ENCODE measurements at places on chromosomes 12 and 14.

GRCh38 chr14:72471346-72471745, 422.6 kb downstream of the DPF3 start:
- DNase-seq = no peak

- DNase-seq = no peak
Observed at GRCh38 chr14:61618448-61618847, 76.9 kb upstream of the HIF1A start.

- DNase-seq = no peak
Observed at GRCh38 chr12:25151476-25151875, 43.5 kb downstream of the DNAI7 start.

- DNase-seq = no peak
Observed at GRCh38 chr12:112017041-112017440, 3.8 kb downstream of the ERP29 start.

- no peak for DNase-seq
Observed at GRCh38 chr12:2691345-2692071, 103.3 kb upstream of the FKBP4 start.

GRCh38 chr12:113413488-113413939, 8.7 kb upstream of the SDSL start:
- peak; percentile 29 for DNase-seq

DNA sequence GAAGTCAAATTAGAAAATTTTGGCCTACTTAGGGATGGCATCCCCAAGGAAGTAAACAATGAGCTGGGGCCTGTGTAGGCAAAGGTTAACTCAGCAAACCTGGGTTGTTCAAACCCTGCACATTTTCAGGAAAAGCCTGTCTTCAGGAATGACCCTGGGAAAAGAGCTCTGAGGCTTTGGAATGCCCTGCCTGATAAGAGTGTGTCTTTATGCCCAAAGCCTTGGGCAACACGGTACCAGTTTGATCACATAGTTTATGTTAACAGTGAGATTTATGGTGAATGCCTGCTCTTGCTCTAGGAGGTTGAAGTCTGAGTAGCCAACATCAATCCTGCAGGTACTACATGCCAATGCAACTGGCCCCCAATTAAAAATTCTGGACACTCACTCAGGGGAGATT, 28.2 kb upstream of the STAB2 start:
- no peak for DNase-seq

DNA sequence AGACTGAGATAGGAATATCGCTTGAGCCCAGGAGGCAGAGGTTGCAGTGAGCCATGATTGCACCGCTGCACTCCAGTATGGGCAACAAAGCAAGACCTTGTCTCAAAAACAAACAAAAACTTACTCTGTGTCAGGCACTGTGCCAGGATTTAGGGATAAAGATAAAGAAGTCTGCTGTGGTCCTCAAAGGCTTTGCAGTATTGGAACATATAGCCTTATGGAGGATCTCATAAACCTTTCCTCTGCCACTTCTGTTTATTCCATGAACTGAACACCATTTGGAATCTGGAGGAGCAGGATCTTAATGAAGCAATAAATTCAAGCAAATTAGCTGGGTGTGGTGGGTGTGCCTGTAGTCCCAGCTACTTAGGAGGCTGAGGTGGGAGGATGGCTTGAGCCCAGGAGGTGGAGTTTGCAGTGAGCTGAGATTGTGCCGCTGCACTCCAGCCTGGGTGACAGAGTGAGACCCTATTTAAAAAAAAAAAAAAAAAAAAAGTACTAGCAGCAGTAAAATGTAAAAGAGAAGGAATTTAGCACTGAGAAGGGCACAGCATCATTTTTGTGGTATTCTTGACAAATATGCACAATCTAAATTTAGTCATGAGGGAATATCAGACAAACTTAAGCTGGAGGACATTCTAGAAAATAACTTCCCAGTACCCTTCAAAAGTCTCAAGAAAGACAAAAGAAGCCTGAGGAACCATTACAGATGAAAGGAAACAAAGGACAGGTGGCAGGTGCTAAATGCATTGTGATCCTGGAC, 27.1 kb downstream of the BMAL2 start:
- DNase-seq = no peak

- DNase-seq = no peak
Observed at GRCh38 chr12:88175544-88175943, 33.4 kb downstream of the TMTC3 start.

- no peak for DNase-seq
Observed at GRCh38 chr14:93946541-93947090, 19.5 kb downstream of the FAM181A start.

DNA sequence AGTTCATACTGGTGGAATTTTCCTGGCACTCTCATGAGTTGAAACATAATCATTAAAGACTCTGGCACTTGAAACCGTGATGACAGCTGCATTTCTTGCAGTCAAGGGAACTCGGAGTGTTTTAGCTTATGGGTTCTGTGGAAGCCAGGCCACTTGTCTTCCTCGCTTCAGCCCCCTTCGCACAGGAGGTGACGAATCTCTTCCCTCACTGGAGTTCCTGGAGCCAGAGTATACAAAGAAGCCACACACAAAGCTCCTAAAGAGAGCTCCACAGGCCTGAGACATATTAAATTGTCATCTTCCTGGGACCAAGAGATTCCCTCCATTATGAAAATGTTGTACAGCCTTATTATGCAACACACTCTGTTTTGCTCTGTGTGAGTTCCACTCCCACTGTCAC, 964.1 kb downstream of the TMEM121 start:
- no peak for DNase-seq

DNA sequence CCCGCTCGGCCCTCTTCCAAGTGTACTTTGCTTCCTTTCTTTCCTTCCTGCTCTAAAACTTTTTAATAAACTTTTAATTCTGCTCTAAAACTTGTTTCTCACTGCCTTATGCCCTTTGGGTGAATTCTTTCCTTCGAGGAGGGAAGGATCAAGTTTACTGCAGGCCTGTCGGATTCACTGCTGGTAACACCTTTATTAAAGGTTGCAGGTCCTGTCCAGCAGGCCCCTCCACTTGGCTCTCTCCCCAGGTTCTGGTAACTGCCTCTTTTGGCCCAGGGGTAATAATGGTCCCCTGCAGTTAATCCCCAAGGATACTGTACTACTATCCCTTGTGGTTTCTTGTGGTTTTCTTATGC, 152.7 kb upstream of the EEA1 start:
- no peak for DNase-seq

- no peak for DNase-seq
Observed at GRCh38 chr12:3362737-3363136, 128.3 kb upstream of the PRMT8 start.

DNA sequence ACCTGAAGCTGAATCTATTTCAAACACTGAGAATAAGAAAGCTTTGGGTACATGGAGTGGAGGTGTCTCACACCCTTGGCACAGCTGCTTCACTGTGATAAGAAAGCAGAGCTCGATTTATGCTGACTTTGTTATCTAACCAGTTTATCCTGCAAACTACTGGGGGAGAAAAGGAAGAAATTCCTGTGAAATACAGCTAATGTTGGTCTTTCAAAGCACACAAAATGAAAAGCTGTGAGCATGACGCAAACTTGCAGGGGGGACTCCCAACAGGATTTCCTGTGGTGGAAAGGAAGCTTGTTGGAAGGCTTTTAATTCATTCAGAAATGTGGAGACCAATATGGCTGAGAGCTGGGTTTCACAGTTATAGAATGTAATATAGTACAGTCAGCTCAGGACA, 53.4 kb downstream of the SRGAP1 start:
- no peak for DNase-seq

DNA sequence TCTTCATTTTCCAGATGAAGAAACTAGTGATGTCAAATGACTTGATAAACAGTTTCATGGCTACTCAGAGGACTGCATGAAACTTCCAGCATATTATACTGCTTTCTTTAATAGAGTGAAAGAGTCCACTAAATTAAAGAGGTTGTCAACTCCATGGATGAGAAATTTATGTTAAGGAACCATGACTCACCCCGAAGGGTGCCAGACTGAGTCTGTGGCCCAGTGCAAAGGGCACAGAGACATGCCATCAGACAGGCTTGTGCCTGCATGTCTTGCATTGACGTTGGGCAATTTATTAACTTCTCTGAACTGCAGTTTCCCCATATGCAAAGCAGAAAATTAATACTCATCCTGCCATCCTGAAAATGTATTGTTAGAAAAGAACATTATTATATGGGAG, 382.4 kb downstream of the APAF1 start:
- no peak for DNase-seq

DNA sequence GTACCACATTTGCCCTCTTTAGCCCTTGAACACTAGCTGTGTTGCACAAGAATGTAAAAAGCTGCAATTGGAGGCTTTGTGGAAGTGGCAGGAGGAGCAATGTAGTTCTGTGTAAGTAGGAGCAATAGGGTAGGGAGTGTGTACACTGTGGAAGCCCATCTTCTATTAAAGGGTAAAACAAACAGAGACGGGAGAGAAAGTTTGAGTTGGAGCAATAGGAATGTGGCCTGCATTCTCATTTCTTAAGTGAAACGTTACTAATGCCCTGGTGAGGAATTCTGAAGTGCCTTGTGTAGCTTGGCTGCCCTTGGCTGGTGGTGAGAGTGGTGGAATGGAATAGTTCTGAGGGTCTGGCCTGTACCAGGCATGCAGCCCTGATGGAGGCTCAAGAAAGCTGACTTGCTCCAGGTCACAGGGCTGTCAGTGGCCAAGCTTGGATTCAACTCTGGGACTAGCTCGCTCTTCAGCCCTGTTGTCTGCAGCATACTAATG, 38.8 kb upstream of the ATP23 start:
- no peak for DNase-seq

- peak; percentile 42 for DNase-seq
Observed at GRCh38 chr14:77037938-77038568, 9.5 kb upstream of the IRF2BPL start.

DNA sequence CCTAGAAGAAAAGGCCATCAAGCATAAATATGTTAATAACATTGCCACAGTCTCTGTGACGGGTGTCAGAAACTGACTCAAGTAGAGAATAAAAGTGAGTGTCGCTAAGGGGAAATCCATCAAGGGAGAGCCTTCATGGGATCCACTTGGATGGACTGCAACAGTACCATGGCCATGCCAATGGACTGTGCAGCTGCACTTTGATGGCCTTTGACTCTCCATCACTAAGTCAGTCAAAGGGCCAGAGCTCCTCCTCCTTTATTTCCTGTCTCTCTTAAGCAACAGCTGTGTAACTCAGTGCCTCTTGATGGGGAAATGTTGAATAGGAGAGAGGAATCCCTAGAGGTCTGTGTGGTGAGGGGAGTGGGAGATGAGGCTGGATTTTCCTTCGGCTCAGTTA, 335.2 kb downstream of the BMP4 start:
- DNase-seq = no peak

DNA sequence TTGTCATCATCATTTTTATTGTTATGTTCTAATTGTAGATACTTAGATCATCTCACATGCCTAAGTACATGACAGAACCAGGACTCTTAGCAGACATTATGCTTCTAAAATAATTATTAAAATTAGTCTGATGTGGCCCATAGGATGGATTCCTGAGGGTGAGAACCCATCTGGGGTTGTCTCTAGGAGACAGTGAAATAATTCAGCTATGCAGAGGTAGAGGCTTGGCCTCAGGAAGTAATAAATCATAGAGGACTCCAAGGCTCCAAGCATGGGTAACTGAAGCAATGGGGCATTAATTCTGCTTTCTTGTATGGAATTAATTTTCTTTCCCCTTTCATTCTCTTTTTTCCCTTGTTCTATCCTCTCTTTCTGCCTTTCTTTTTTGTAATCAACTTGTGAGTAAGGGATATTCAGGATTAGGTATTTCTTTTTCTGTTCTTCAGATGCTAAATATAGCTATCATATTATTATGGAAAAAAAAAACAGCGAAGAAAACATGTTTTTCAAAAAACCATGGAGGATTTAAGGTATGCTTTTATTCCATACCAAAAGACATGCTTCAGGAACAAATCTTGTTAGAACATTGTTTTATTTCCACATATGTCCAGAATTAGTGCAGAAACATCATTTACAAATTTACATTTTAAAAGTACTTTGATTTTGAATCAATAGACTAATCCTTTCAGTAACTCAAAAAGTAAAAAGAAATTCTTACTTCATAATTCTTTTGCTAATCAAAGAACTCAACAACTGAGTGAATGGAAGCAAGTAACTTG, 263.2 kb downstream of the TRHDE start:
- no peak for DNase-seq

DNA sequence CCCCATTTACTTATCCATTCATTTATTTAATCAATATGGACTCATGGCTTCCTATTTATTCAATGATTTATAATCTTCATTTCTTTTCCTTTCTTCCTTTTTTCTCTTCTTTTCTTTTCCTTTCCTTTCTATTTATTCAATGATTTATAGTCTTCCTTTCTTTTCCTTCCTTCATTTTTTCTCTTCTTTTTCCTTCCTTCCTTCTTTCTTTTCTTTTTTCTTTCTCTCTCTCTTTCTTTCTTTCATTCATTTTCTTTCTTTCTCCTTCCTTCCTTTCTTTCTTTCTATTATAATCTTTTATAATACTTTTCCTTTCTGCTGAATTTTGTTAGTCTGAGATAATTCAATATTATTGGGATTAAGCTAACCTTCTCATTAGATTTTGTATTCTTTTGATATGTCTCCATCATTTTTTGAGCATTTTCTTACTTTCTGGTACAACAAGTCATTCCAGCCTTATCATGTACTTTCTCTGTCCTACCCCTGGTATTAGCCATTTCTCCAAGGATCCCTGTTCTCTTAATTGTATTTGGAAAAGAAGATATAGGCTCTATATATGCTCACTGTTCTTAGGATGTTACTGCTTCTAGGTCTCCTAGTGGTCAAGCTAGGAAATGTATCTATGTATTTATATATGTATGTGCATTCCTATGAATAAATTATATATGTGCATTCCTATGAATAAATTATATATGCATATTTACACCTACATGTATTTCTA, 12.1 kb downstream of the LACRT start:
- no peak for DNase-seq

DNA sequence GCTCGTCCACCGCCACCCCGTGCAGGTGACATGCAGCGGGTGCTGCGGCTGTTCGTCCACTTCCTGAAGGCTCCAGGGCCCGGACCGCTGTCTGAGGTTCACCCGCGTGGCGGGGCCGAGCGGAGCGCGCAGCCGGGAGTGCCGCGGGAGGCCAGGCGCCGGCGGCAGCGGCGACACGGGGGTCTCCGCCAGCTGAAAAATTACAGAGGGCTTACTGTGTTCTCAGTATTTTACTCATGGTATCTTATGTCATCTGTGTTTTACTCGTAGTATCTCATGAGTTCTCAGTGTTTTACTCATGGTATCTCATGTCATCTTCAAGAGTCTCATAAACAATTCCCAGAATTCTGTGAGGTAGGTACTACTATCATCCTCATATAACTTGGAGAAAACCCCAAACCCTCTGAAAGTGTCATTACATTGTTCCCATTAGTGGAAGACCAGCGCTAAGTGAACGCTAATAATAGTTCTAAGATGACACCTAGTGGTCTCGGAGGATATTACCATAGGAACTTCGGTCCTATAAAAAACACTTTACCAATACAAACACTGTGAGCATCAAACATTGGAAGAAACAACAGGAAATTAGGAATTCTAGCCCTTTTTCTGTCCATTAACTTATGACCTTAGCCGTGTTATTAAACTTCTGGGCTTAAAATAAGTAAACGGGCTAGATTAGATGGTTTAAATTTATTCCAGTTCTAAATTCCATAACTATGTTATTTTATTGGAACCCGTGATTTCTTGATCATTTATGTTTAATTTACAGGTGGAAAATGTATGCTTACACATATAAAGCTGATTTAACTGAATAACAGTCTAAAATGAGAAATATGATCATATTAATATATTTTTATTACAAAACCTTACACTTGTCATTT, 32.4 kb downstream of the AK7 start:
- DNase-seq = peak; percentile 63

All from SHP77 (cell line).